ENCODE measurements at places on chromosomes 11 and 22.

DNA sequence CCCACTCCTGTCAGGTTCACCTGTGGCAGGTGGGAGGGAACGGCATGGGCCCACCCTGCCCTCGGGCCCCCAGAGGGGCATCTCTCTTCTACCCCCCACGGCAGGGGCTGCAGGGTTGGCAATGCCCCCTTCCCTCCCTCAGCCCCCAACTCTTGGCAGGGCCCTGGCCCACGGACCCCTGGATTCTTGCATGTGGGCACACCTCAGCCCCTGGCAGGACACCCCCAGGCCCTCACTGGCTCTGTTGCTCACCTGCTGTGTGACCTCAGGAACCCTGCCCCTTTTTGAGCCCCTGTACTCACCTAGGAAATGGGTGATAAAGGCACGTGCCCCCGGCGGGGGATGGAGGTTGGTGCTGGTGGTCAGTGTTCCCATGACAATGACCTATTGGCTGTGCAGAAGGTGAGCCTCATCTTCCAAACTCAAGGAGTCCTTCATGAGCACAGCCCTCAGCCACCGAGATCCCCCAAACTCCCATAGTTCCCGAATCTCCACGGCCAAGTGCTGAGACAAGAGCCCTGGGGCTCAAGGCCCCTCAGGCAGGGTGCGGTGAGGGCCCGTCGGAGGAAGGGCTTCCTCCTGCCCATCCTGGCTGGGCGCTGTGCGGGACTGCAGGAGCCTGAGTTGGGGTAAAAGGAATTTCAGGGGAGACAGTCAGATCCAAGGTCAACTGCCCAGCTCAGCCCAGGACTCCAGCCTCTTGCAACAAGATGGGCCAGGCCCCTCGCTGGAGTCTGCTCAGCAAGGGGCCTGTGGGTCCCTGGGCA, 198.2 kb downstream of the IGLL1 start:
- DNase-seq = no peak

GRCh38 chr11:11263238-11264005, 89.6 kb downstream of the CSNK2A3 start:
- DNase-seq = peak; percentile 31

DNA sequence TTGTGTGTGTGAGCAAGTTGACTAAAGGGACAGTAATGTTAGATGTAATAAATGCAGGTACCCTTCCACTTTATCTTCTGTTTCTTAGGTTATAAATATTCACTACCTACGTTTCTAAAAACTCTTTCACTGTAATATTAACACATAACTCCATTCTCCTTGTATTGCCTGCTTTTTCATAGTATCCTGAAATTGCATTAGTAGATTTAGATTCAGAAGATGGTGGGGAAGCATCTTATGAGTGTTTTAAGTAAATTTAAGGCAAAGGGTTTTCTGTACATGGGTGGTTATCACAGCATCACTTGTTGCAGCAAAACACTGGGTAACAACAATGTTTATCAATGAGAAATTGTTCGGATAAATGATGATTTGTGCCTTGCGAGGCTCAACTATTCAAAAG, 115.2 kb upstream of the VPREB1 start:
- no peak for DNase-seq

GRCh38 chr11:124069429-124070401, 28.6 kb upstream of the OR10G7 start:
- peak; percentile 34 for DNase-seq

DNA sequence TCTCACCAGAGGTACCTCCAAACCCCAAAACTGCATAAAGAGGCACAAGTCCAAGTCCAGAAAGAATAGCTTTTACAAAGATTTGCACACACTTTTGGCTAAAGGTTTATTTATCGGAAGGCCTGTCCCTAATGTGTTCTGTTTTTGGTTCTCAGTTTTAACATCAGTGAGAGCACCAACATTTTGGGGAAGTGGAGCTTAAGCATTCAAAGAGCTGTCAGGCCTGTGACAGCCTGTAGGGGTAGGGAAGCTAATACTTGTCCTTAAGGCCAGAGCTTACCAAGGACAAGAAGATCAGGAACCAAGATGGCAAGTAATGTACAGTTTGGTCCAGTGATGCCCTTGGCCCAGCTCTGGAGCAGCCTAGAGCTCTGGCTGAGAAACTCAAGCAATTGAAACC, 38.9 kb upstream of the SCUBE2 start:
- no peak for DNase-seq

GRCh38 chr11:103537904-103538502, 428.8 kb downstream of the DYNC2H1 start:
- peak; percentile 18 for DNase-seq

- DNase-seq = no peak
Observed at GRCh38 chr22:25413620-25414019, 150.9 kb upstream of the GRK3 start.

GRCh38 chr11:70637949-70638583, 239.7 kb downstream of the CTTN start:
- no peak for DNase-seq

DNA sequence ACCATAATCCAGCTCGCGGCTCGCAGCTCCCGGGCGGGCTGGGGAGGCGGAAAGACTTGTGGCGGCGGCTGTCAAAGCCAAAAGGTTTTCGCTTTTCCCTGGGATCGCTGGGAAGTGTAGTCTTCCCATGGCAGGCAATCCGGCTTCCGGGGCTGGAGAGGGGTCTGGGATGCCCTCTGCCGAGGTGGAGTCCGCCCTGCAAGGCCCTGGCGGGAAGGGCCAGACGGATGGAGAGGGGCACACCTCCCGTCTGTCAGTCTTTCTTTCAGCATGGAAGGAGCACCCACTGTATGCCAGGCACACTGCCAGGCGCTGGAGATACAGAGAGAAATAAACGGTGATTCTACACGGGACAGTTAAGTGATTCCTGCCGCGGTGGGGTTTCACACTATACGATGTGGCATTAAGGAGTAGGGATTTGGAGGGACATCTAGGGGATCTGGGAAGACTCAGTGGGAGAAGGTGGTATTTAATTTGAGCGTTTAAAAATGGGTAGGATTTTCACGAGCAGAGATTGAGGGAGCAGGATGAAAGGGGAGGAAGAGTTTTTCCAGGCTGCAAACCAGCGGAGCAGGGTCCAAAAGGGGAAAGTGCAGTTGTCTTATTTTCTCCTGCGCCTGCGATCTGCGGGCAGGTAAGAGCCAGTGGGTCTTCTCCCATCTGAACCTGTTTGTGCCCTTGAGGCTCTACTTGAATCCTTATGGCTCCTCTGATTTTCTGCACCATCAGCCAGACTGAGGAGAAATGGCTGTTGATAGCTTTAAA, at the start of gene BACE1:
TSS of gene BACE1 (minus strand) at position 60 of the 765 bp plus-strand sequence. CDS start 461 bp downstream, outside the sequence.
- DNase-seq = peak; percentile 96

Data from cerebellar cortex (tissue), 1 donor.